ENCODE measurements at places on chromosomes 11 and 22.

DNA sequence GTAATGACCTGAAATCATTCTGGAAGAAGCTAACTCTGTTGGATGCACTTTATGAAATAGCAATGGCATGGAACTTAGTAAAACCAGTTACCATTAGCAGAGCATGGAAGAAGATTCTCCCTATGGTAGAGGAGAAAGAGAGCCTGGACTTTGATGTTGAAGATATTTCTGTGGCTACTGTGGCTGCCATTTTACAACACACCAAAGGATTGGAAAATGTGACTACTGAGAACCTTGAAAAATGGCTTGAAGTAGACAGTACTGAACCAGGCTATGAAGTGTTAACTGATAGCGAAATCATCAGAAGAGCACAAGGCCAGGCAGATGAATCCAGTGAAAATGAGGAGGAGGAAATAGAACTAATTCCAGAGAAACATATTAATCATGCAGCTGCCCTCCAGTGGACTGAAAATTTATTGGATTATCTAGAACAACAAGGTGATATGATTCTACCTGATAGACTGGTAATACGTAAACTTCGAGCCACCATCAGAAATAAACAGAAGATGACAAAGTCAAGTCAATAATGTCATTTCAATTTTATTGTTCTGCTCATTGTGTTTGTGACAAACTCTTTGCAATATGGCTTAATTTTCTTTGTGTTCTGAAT lies 2.0 kb downstream of the JRKL start:
- no peak for DNase-seq

- no peak for DNase-seq
These were observed 86.8 kb downstream of the NECTIN1 start for GRCh38 chr11:119641983-119642745.

GRCh38 chr22:49192180-49192856 lies 635.4 kb downstream of the BRD1 start:
- no peak for DNase-seq

- no peak for DNase-seq
These were observed 999 bp upstream of the CCDC83 start for GRCh38 chr11:85854212-85854556.

Measured in activated naive CD4-positive, alpha-beta T cell treated with Interleukin-2 at 50 U/mL for 16 hours (primary cell).